Lower lobe of right lung (tissue), 2 donors: ENCODE measurements at places on chromosomes 12 and 14.

DNA sequence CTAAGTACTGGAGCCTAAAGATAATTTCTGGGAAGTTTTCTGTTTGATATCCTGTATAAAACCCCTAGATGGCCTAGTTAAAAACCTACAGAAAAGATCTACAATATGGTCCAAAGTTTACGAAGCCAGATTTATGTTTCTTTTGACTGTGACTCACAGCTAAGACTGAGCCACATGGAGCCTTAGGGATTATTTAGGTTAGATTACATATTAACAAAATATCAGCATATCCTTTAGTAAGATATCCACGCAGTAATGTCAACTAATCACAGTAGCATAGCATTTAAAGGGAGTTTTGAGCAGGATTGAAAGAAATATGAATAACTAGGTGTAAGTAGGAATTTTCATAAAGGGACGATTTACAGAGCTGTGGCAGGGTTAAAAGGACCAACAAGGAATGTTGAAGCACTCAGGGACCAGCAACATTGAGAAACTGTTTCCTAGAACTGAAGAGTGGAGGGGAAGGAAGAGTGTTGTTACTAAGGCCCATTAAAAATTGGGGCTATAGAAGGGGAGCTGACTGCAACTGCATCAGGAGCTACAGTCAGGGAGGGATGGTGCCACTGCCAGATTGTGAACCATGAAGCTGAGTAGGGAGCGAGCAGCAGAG lies 155.5 kb downstream of the DACT1 start:
- H3K4me1 ChIP-seq, result peaks cover 8% of the 10 kb centered on the region
- H3K36me3 ChIP-seq, result no peaks in the 10 kb centered on the region
- no peak overlapping the region for H3K27ac ChIP-seq
- no peak for DNase-seq

DNA sequence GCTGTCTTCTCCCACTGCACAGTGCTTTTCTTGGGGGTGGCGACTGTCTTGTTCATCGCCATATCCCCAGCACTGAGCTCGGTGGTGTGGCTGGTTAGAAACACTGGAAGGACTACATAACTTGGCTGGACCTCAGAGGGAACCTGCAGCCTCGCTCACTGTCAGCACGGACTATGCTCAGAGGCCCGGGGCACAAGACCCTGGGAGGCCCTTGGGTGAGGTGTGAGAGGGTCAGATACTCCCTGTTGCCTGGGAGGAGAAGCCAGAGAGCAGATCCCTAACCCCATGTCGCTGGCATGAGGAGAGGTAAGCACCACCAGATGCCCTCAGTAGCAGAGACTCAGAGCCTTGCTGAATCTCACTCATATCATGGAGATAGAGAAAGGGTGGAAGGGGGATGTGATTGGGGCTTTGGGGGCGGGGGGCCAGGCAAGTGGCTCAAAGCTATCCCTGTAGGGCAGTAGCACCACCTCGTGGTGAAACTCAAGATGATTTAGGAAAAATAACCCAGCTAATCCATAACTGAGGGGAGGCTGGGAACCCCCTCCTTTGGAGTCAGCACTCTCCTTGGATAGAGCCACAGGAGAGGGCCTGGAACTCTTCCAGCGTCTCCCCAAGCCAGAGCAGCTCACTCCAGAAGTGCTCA lies 18.7 kb upstream of the HDAC7 start:
- peaks cover 40% of the 10 kb centered on the region for H3K4me1 ChIP-seq
- H3K36me3 ChIP-seq, result no peaks in the 10 kb centered on the region
- no peak overlapping the region for H3K27ac ChIP-seq
- H3K4me3 ChIP-seq, result no peak overlapping the region
- no peak for DNase-seq

DNA sequence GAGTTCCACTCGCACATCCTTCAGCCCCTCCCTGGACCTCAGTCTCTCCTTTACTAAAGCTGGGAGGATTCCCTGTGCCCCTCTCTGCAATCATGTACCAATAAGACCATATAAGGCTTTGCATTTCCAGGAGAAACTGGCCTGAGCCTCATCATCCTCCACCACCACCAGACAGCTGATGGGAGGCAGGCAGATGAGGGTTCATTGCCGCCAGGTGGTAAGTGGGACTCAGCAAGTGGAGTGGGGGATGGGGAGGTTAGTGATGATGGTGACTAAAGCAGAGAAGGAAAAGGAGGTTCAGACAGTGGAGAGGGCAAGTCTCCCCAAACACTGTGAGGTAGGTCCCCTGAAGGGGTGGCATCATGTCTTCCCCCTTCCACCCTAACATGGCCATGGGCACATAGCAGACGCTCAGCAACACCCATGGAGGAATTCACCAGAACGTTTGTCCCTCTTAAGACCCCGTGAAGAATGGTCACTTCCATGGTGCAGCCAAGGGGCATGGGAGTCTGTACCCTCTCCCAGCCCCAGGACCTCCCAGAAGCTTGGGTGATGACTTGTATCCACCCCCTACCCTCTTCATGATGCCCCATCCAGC lies 4.5 kb upstream of the TNFRSF1A start:
- H3K27ac ChIP-seq, result peak overlapping the region; percentile 81
- peaks cover 9% of the 10 kb centered on the region for H3K36me3 ChIP-seq
- H3K27me3 ChIP-seq, result no peaks in the 10 kb centered on the region
- H3K4me1 ChIP-seq, result peaks cover 53% of the 10 kb centered on the region
- no peak for DNase-seq
- no peak overlapping the region for H3K4me3 ChIP-seq

DNA sequence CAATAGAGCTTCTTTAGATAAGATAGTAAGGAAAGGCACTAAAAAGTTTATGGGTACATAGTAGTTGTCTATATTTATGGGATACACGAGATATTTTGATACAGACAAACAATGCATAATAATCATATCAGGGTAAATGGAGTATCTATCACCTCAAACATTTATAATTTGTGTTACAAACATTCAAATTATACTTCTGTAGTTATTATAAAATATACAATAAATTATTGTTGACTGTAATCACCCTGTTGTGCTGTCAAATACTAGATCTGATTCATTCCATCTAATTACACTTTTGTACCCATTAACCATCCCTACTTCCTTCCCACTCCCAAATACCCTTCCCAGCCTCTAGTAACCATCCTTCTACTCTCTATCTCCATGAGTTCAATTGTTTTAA lies 179.7 kb downstream of the FOXG1 start:
- H3K27me3 ChIP-seq, result no peaks in the 10 kb centered on the region
- no peak for DNase-seq
- no peak overlapping the region for H3K4me3 ChIP-seq
- no peaks in the 10 kb centered on the region for H3K36me3 ChIP-seq
- H3K27ac ChIP-seq, result no peak overlapping the region

DNA sequence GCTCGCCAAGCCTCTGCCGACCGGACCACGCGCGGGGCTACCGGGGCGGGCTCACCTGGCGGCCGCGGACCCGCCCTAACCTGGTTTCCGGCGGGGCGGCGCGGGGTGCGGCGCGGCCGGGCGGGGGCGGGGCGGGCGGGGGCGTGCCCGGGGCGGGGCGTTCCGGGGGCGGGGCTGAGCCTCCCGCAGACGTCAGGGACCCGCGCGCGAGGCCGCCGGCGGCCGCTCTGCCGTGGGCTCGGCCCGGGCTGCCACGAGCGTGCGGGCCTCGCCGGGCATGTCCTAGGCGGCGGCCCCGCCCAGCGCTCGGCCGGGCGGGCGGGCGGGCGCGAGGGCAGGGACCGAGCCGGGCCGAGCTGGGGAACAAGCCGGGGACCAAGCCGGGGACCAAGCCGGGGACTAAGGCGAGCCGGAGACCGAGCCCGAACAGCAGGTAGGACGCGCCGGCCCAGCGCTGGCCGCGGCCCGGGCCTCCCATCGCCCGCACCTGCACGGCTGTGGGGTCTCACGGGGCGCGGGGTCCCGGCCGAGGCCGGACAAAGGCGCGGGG lies at the start of gene CEP170B:
Gene CEP170B, plus strand, starts transcription at position 188 of the 550 bp plus-strand sequence. CDS start 3,183 bp downstream, outside the sequence.
- peak; percentile 57 for DNase-seq
- no peaks in the 10 kb centered on the region for H3K36me3 ChIP-seq
- H3K4me3 ChIP-seq, result peak within 1 kb of the TSS; percentile 66
- peaks cover 24% of the 10 kb centered on the region for H3K4me1 ChIP-seq
- peaks cover 5% of the 10 kb centered on the region for H3K27me3 ChIP-seq
- peak within 1 kb of the TSS; percentile 87 for H3K27ac ChIP-seq

DNA sequence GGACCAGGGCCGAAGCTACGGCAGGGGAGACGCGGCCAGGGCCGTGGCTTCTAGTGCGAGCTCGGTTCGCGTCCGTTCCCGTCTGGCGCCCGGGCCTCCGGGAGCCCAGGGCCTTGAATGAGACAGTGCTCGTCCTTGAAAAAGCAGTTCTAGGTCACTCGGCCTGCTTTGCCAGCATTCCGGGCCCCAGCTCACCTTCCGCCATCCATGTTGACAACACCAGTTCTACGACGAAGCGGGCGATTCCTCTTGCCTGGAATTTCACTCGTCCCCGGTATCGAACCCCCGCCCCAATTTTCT lies 4.5 kb downstream of the OR10AD1 start:
- H3K4me1 ChIP-seq, result peaks cover 25% of the 10 kb centered on the region
- DNase-seq, result peak; percentile 64
- no peaks in the 10 kb centered on the region for H3K36me3 ChIP-seq
- H3K4me3 ChIP-seq, result peak overlapping the region; percentile 71
- peak overlapping the region; percentile 100 for H3K27ac ChIP-seq

DNA sequence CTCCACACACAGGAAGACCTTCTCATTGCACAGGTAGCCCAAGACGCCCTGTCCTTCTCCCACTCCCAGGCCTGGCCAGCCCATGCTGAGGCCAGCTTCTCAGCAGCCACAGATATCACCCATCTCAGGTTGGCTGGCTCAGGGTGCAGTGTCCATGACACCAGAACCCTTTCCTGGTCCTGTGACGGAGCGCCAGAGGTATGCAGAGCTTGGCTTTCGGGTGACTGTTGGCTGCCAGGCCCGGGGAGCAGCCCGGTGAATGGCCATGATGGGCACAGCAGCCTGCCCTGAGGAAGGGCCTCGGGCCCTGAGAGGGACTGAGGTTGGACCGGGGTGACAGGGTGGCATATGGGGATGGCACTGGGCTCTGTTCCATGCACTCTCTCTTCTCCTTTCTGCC lies 173.4 kb downstream of the TSPAN9 start:
- H3K36me3 ChIP-seq, result no peaks in the 10 kb centered on the region
- H3K4me3 ChIP-seq, result no peak overlapping the region
- peaks cover 36% of the 10 kb centered on the region for H3K4me1 ChIP-seq
- H3K27me3 ChIP-seq, result no peaks in the 10 kb centered on the region

DNA sequence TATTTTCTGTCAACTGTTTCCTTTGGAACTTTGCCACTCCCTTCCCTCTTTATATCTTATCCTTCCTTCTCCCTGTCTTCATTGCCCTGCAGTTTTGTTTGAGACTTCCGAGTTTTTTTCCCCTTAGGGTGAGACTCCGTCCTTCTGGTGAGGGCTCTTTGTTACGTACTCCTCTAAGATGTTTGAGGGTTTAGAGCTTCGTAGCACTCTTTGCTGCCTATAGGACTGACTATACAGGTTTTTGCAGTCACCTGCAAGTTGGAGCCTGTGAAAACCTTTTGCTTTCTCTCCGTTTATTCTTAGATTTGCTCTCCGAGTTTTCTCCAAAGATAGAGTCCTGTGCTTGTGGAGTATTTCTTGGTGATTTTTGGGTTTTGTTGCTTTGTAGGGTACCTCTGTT lies 41.7 kb upstream of the MYRFL start:
- H3K27me3 ChIP-seq, result no peaks in the 10 kb centered on the region
- H3K4me3 ChIP-seq, result no peak overlapping the region
- peaks cover 8% of the 10 kb centered on the region for H3K36me3 ChIP-seq
- H3K27ac ChIP-seq, result no peak overlapping the region

DNA sequence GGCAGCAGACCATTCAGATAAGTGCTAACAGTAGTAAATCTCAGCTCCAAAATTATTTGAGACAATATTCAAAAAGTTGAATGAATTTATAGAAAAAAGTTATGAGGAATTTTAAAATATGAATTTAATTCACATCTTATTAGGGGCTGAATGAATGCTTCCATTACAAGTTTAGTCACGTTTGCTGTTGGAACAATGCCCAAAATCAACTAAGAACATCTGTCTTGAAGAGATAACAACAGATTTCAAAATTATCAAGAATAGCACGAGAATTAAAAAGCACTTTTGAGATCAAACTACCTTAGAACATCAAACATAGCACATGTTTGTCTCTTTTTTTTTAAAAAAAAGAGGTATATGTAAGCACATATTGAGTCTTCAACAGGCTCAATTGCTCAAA lies 115.4 kb upstream of the PPFIA2 start:
- no peak overlapping the region for H3K4me3 ChIP-seq
- H3K4me1 ChIP-seq, result no peaks in the 10 kb centered on the region
- no peak overlapping the region for H3K27ac ChIP-seq
- no peak for DNase-seq
- H3K36me3 ChIP-seq, result no peaks in the 10 kb centered on the region
- H3K27me3 ChIP-seq, result no peaks in the 10 kb centered on the region

- peak overlapping the region; percentile 74 for H3K27ac ChIP-seq
- peaks cover 51% of the 10 kb centered on the region for H3K4me1 ChIP-seq
- no peaks in the 10 kb centered on the region for H3K27me3 ChIP-seq
- peak overlapping the region; percentile 24 for H3K4me3 ChIP-seq
Observed at GRCh38 chr12:50271724-50272247, 11.5 kb downstream of the LIMA1 start.

DNA sequence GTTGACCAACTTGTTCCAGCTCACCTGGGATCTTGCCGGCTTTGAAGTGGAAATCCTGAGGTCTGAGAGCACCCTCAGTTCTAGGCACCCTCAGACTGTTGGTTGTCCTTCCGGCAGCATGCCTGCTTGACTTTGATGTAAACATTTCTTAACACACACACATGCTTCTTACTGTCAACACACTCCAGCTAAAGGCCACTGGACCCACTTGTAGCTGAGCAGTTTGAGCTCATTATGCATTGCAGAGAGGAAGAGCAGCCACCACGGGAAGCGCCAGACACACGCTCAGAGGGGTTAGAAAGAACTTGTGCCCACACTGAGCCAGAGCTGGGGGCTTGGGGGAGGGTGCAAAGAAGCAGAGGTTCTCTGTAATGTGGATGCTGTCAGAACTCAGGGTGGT lies 55.8 kb downstream of the TNFAIP2 start:
- no peak for DNase-seq
- no peaks in the 10 kb centered on the region for H3K4me1 ChIP-seq
- H3K27me3 ChIP-seq, result no peaks in the 10 kb centered on the region
- H3K36me3 ChIP-seq, result no peaks in the 10 kb centered on the region
- H3K27ac ChIP-seq, result no peak overlapping the region

GRCh38 chr14:100320157-100320856 lies 2.8 kb upstream of the SLC25A47 start:
- peaks cover 15% of the 10 kb centered on the region for H3K4me1 ChIP-seq
- H3K36me3 ChIP-seq, result no peaks in the 10 kb centered on the region
- DNase-seq, result no peak

DNA sequence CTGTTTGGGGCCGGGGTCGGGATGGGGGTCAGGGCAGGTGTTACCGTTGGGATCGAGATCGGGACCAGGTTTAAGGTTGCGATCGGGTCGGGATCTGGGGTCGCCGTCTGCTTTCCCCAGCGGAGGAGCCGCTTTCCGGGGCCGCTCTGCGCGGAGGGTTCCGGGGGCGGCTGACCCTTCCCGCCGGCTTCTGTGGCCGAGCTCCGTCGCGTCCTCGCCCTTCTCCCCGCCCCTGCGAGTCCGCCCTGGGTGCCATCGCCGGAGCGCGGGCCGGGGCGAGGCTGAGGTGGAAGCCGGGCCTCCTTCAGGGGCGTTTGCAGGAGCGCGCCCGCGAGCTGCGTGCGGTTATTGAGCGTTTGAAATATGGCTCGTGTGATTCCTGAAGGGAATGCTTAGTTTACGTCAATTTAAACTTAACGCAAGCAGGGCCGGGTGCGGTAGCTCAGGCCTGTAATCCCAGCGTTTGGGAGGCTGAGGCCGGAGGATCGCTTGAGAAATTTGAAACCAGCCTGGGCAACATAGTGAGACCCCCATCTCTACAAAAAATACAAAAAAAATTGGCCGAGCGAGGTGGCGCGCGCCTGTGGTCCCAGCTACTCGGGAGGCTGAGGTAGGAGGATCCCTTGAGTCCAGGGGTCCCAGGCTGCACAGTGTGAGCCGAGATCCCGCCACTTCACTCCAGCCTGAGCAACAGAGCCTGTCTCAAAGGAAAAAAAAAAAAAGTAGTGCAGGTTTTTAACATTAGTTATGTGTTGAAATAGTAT lies 620 bp downstream of the PGAM5 start:
- no peak for DNase-seq
- no peaks in the 10 kb centered on the region for H3K27me3 ChIP-seq
- peak overlapping the region; percentile 98 for H3K4me3 ChIP-seq
- H3K36me3 ChIP-seq, result peaks cover 17% of the 10 kb centered on the region
